ENCODE measurements at places on chromosomes 7 and 10. TPM values are rescaled to one million over a fixed set of nuclear protein-coding genes. Genes with fewer than 3 reads are reported as not detected.

Gene ZNF488
- 0.12 TPM for total RNA-seq

DNA sequence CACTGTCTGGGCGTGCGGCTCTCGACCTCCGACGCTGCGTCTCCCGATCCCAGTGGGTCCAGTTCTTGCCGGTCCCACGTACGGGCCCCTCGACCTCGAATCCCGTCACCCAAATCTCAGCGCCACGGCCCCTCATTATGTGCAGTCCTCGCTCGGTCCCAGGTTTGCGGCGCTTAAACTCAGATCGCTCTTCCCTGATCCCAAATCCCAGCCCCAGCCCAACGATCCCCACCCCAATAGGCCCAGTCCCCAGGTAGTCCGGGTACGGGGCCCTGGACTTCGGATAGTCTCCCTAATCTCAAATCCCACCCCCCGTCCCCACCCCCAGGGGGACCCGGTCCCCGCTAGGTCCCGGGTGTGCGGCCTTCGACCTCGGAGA is 666 bp downstream of the HNRNPF start:
- DNase-seq: no peak

DNA sequence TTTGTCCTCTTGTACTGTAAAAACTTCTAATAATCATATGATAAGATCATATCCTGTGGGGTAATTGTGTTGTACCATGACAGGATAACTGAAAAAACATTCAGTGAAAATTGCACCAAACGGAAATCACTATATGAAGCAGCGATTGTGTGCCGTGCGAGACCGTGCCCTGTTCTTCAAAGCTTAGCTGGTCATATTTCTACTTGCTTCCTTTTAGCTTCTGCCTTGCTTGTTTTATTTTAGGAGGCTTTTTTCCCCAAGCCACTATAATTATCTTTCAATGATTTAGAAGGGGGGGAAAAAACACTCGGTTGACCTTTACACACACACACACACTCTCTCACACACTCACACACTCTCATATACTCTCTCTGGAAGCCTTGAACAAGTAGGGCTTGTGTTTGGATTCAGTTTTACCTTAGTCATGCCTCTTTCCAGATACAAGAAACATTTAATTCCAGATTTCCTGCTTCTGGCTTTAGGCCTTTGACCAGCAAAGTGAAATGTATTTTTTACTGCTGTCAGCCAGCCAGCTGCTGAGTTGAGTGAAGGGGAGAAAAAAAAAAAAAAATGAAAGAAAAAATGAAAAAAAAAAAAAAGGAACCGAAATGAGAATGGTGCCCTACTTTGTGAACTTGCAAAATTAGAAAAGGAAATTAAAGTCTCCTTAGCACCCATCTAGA is 181.4 kb downstream of the ARID5B start:
- DNase-seq: peak; percentile 64

DNA sequence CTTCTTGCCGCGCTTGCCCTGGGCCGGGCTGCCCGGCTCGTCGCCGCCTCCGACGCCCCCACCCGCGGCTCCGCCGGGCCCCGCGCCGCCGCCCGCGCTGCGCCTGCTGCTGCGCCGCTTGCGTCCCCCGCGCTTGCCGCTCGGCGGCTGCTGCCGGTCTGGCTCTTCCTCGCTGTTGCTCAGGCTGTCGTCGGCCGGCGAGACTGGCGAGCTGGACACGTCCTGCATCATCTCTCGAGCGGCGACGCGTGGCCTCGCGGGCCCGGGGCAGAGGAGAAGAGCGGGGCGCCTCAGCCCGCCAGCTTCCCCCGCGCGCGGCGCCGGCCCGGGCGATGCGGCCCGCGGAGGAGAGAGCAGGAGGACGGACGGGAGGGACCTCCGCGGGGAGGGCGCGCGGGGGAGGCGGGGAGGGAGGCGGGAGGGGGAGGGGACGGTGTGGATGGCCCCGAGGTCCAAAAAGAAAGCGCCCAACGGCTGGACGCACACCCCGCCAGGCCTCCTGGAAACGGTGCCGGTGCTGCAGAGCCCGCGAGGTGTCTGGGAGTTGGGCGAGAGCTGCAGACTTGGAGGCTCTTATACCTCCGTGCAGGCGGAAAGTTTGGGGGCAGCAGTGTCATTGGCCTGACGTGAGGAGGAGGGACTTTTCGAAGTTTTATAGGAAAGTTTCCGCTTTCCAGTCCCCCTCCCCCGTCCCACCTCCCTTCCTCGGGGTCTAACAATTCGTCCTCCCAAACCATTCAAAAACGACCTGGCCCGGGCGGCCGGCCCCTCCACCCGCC is at the start of gene TWIST1:
TWIST1 (minus strand) TSS at position 546 of the 779 bp plus-strand sequence; CDS start at position 231, 315 bp downstream.
- DNase-seq: peak; percentile 96

GRCh38 chr10:100535338-100535714 is 417 bp upstream of the HIF1AN start:
- no peak for DNase-seq

DNA sequence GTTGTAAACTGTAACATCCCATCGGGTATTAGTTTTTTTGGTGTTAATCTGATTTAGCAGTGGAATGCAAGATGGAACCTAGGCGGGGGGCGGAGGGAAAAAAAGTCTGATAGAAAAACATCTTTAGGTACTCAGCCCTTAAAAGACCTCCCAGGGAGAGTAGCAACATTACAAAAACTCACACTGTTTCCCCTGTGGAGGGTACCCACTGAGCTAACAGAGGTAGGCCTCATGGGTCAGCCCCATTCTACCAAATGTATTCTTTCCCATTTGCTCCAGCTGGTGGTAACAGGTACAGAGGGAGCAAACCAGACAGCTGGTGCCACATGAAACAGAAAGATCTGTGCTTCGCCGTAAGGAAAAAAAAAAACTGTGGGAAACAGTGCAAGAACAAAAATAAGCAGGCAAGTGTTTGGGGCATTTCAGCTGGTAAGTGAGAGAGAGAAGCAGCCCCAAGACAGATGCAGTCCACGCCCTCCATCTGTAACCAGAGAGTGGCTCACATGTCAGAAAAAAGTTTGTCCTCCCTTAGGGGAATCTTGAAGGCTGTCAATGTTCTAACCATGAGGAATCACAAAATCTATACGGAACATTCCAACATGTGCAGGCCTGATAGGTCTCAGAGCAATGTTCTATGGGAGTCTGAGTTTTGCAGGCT is 65.3 kb downstream of the HOXA1 start:
- no peak for DNase-seq
